ENCODE measurements at places on chromosomes 1 and 21.

DNA sequence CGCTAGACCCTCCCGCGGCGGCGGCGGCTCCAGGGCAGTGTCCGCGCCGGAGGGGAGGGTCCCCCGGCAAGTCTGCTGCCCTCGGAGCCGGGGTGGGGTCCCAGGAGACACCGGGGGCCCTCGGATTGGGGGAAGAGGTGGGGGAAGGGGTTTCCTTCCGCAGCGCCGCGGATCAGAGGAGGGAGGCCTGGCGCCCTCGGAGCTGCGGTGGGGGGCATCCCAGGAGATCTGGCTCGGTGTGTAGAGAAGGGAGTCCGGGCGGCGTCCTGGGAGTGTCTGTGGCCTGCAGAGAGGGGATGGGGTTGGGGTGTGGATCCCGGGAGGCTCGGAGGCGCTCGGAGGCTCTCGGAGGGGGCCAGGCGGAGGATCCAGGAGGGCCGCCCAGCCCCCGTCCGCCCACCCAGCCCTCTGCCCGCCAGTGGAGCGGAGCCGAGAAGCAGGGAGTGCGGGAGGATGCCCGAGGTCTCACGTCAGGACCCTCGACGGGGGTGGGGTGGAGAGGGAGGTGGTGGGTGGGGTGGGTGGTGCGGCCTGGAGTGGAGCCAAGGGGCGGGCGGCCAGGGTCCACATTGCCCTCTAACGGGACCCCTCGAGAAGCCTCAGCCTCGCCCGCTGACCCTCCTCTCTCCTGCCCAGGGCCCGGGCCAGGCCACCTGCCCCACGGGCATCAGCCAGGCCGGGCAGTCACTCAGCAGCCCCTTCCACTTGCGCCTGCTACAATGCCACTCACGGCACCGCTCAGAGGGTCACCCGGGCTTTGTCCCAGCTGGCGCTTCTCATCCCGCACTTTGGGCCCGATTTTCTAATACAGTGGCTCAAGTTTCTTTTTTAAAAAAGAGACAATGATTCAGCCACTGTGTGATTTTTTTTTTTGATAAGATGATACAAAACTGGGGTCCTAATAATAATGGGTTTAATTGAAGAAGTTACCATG is 60.2 kb upstream of the ARHGEF16 start:
- no peak for DNase-seq

DNA sequence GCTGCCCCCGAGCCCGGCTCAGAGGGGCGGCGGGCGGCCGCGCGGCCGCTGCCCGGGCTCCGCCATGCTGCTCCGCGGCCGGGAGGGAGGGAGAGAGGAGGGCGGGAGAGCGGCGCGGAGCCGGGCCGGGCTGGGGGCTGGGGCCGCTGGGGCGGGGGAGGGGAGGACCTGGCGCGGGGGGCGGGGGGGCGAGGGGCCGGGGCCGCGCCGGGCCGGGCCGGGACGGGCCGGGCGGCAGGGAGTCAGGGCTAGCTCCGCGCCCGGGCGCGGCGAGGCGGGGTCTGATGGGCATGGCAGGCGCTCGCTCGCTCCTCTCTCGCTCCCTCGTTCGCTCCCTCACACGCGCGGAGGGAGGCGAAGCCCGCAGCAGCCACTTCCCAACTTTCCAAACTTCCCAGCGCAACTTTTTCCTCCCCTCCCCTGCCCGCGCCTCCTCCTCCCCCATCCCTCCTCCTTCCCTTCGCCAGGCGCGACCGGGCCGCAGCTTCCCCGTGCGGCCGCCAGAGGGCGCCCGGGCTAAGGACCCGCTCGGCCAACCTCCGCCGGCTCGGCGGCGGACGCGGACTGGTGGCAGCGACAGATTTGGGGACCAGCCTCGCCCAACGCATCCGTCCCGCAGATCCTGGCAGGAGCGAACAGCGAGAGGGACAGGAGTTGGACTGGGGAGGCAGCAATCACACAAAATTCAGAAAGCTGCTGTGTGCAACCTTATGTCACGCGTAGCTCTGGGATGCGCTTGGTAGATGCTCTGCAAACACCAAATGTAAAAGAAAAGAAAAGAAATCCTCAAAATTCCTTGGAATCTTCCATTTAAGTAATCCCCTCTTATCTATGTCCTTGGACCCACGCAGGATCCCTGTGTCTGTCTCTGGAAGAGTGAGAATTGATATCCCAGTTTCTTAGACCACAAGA is at the start of gene TRABD2B:
TRABD2B (minus strand) TSS at position 97 of the 912 bp plus-strand sequence.
- peak; percentile 13 for DNase-seq

- DNase-seq = no peak
Measured at GRCh38 chr1:216533776-216534175, 110.5 kb upstream of the USH2A start.

GRCh38 chr21:17472592-17473271 is 40.1 kb upstream of the CXADR start:
- DNase-seq = no peak

DNA sequence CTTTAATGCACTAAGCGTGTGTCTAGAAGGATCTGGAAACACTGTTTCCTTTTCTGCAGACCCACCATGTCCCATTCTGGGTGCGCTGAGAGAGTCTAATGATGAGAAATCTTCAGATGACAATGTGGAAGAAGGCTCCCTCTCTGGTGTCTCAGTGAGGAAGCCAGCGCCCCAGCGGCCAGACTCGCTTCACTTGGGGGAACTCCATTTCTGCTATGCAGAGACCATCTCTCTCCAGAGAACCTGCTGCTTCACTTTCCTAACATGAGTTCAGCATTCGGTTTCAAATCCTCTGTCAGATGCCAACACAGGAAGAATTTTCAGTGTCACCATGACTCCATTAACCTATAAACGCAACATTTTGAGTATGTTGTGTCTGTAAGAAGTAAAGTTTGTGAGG is 121.8 kb downstream of the SYF2 start:
- no peak for DNase-seq

GRCh38 chr1:245045087-245045881 is 109.5 kb upstream of the KIF26B start:
- no peak for DNase-seq

GRCh38 chr1:94713472-94714141 is 106.5 kb upstream of the SLC44A3 start:
- no peak for DNase-seq

DNA sequence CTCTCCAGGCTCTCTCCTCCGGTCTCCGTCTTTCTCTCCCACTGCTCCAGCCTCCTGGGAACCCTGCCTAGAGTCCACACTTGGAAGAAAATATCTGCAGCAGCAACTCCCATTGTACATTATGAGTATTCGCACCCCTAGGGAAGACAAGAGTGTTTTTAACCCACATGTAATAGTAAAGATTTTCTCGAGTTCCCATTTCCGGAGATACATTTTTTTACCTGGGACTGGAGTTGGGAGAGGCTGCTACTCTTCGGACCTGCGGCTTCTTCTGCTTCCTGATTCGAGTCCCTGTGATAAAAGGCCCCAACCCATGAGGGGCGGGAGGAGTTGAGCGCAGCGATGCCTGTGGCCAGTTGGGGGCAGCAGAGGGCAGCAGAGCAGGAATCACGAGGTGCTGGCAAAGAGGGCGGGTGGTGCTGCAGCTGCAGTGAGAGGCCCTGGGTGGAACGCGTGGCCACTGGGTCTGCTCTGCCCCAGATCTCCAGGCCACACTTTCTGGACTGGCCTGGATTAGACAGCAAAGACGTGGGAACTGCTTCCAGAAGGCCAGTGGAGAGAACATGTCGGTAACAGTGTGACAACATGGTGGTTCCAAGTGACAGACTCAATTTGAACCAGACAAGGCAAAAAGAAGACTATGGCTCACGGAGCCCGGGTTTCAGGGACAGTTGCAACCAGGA is 221.0 kb upstream of the CSF3R start:
- no peak for DNase-seq

GRCh38 chr1:150596095-150596892 is 16.9 kb upstream of the MCL1 start:
- no peak for DNase-seq

GRCh38 chr21:42564561-42564971 is 50.9 kb downstream of the SLC37A1 start:
- DNase-seq = no peak

GRCh38 chr1:174160109-174160473 is 771 bp downstream of the RABGAP1L start:
- no peak for DNase-seq

DNA sequence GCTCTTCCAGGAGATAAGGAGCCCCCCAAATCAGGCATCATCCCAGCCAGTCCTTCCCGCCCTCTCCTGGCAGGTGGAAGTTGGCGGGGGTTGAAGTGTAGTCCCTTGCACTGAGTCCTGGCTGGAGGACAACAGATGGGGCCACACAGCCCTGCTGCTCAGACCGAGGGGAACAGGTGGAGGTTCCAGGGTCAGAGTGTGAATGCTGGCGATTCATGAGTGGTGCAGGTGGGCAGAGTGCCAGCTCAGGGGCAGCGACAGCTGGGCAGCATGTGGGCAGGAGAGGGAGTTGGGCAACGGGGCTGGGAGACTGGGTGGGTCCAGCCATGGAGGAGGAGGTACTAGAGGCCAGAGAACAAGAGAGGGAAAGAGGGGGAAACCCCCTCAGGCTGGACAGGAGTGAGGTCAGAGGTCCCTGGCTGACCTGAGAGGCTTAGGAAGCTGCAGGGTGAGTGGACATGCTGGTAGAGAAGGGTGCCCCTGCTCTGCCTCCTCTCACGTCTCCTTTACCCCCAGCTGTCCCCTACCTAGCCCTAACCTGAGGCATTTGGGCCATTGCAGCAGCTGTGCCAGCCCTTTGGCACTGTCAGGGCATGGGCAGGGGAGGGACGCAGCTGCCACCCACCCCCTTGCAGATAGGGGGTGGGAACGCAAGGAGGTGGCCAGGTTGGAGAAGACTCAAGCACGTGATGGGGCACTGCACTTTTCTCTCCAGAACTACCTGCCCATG is 11.3 kb upstream of the ADORA1 start:
- no peak for DNase-seq

GRCh38 chr1:113223546-113223945 is 150.5 kb downstream of the LRIG2 start:
- DNase-seq = no peak

- DNase-seq = no peak
Measured at GRCh38 chr1:71357708-71358107, 276.9 kb upstream of the ZRANB2 start.

DNA sequence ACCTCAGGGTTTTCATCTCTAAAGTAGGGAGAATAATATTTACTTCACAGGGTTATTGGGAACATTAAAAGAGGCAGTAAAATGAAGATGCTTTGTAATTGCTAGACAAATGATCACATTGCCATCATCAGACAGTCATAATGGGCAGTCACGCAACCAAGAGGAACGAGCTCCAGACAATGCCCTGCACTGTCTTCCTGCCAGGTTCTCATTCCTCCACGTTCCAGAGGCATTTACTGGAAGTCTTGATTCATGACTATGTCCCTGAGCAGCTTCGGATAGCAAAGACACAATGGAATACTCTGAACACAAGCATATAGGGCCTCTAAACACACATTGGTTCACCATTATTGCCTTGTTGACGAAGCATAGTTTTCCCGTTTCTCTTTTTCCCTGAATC is 389.7 kb downstream of the NTNG1 start:
- DNase-seq = no peak

GRCh38 chr1:6082430-6082971 is 36.8 kb downstream of the KCNAB2 start:
- DNase-seq = no peak

GRCh38 chr1:40553017-40553416 is 21.6 kb downstream of the ZNF684 start:
- DNase-seq = no peak

GRCh38 chr1:234706199-234706598 is 96.2 kb upstream of the IRF2BP2 start:
- no peak for DNase-seq

GRCh38 chr1:112614460-112615065 is 4.4 kb downstream of the ST7L start:
- DNase-seq = no peak

GRCh38 chr1:199808110-199808870 is 219.2 kb upstream of the NR5A2 start:
- no peak for DNase-seq

- no peak for DNase-seq
Measured at GRCh38 chr1:9233241-9233941, 1.2 kb upstream of the H6PD start.

GRCh38 chr1:198106011-198106410 is 50.8 kb upstream of the NEK7 start:
- DNase-seq = no peak

DNA sequence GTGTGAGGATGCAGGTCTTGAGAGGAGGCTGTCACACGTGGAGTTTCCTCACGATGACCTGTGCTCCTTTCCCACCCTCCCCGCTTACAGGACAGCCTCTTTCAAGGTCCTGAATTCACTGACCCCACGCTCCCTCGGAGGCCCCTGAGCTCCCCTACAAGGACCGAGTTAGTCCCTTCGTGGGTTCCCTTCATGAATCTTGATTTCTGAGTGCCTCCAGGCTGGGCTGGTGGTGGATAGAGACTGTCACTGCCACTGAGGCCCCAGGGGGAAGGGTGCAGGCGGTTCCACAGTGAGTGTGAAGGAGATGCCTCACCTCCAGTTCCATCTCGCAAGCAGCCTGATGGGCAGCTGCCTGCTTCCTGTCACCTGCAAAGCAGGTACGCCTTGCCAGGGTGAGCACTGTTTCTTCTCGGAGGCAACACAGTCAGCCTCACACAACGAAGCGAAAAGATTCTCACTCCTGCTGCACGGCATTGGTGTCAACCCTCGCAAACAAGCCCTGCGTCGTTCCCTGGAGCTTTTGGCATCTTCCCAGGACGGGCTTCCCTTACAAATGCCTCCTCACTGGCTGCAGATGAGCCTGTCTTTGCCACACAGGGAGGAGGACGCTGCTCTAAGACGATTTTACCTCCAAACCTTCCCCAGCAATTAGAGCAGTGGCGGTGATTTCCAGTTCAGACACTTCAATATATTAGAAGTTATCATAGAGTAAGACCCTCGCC is 26.7 kb upstream of the PCP4 start:
- no peak for DNase-seq

GRCh38 chr1:75394386-75395139 is 216.4 kb downstream of the SLC44A5 start:
- DNase-seq = no peak

DNA sequence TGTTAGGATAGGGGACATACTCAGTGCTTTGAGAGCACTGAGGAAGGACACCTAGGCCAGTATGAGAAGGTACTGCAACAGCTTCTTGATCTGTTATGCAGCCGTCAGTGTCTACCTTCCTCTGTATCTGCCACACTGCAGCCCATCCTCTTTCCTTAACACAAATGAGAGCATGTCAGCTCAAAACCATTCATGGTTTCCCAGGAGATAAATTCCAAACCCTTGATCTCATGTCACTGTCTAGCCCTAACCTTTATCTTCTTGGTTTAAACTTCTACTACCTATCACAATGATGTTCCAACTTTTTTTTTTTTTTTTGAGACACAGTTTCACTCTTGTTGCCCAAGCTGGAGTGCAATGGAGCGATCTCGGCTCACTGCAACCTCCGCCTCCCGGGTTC is 1.4 kb downstream of the ZMYND12 start:
- no peak for DNase-seq

GRCh38 chr1:61887076-61887867 is 145.0 kb downstream of the PATJ start:
- DNase-seq = no peak

- no peak for DNase-seq
Measured at GRCh38 chr1:113941245-113941559, 12.1 kb downstream of the HIPK1 start.

- DNase-seq = no peak
Measured at GRCh38 chr1:223732993-223733798, 20.9 kb downstream of the CAPN2 start.

All from stimulated activated CD8-positive, alpha-beta memory T cell treated with anti-CD3 and anti-CD28 coated beads, Interleukin-2, amount 100 ng/mL, for 1 hour (primary cell).